ENCODE measurements at places on chromosomes 2 and 18.

DNA sequence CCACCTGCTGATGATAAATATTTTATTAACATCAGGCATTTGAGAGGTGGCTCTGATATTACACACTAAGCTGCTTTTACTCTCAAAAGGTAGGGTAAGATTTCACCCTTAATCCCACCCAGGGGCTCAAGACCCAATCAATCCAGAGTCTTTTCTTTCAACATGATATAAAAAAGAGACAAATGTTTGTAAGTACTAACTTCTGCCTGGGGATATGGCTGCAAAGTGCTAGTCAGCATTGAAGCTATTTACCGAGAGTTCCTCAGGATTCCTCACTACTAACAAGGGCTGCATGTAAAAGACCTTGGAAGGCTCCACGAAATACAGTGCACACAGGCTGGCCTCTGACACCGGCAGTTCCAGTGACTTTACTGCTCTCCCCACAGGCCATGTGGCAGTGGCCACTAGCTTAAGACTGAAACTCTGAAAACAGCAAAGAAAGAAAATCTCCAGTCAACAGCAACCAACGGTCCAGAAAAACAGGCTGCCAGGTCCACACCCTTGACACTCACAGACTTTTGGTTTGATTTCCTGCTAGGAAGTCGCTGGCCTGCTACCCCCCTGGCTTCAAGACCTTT is 11.2 kb downstream of the MREG start:
- DNase-seq = no peak

- peak; percentile 88 for DNase-seq
Observed at GRCh38 chr2:113198790-113199612, 25.2 kb downstream of the PSD4 start.

DNA sequence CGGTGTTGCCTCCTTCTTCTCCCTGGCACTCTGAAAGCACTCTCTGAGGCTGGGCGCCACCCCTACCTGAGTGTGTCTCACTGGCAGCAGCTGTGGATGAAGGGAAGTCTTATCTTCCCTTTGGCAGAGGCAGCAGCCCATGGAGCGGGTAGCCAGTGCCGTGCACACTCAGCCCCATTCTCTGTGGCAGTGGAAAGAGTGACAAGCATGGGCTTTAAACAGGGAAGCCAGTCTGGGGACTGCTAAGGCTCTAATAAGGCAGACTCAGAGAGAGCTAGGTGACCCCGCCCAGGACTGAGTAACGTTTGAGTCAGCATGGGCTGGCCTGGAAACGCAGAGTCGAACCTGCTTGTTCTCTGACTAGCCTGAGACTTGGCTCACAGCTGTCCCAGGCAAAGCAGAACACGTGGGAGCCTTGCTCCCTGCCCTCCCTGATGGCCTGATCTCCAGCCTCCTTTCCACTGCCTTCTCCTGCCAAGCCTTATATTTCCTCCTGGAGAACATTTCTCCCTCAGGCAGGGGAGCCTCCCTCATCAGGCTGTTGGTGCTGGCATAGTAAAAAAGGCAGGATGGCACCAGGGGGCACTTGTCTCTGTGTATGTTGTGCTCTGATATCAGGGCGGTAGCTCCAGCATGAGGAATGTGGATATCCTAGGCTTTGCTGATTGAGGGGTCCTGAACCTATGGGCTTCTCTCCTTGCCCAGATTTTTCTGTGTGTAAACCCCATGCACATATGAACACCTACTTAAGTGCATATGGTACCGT is 93.9 kb upstream of the LGALSL start:
- DNase-seq = peak; percentile 82

DNA sequence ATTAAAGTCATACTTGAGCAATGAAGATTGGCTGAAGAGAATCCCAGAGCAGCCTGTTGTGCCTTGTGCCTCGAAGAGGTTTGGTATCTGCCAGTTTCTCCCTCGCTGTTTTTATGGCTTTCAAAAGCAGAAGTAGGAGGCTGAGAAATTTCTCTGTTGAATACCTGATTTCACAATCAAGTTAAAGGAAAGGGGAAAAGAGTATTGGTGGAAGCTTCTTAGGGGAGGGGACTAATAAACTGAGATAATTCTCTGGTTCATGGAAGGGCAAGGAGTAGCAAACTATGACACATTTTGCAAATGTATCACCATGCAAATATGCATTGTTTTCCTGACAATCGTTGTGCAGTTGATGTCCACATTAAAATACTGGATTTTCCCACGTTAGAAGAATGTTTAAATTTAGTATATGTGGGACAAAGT is at the start of gene IL1B:
Gene IL1B (minus strand): TSS at position 85 of the 423 bp plus-strand sequence. CDS start 550 bp downstream, outside the sequence.
- no peak for DNase-seq

- DNase-seq = no peak
Observed at GRCh38 chr2:136232456-136233172, 114.7 kb upstream of the CXCR4 start.

DNA sequence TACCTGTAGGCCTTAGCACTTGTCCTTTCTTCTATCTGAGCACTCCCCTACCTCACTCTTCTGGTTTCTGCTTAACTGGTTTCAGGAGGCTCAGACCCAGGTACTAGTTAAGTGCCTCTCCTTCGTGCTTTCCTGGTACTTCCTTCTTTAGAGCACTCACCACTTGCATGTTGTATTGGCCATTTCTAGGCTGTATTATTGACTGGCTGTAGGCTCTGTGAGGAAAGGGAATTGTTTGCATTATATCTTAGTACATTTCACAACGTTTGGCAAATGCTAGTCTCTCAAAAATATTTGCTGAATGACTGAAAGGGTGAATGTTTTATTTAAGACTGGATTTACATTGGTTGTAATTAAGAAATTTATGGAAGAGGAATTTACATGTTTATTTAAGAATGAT is 36.0 kb upstream of the SCN1A start:
- no peak for DNase-seq

DNA sequence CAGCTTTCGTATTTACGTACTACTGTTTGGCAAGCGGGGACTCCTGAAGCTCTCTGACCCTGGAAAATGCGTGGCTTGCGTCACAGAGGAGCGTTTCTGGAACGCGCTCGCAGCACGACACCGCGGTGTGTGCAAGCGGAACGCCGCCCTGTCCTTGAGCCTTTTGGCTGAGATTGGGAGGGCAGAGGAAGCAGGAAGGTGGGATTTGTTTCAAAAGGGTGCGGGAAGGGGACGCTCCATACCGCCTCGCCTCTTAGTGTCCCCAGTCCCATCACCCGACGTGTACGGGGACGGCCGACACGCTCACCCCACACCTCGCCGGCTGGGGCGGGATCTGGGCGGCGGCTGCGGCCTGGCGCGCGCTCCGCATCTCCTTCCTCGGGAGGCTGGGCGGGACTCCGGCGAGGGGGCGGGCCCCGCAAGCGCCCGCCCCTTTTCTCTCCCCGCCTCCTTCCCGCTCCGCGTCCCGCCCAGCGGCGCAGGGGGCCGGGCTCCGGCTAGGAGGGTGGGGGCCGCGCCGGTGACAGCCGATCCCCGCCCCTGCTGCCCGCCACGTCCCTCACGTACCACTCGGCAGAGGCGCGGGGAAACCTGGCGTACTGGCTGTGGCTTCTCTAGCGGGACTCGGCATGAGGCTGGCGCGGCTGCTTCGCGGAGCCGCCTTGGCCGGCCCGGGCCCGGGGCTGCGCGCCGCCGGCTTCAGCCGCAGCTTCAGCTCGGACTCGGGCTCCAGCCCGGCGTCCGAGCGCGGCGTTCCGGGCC is at the start of gene PDK1:
Gene PDK1 (plus strand): TSS at position 569 of the 762 bp plus-strand sequence. CDS start 61 bp downstream, at position 630.
- peak; percentile 96 for DNase-seq

GRCh38 chr2:232214053-232214452 is 164.5 kb upstream of the ALPP start:
- DNase-seq = no peak

- DNase-seq = no peak
Observed at GRCh38 chr2:192243488-192243887, 48.8 kb upstream of the TMEFF2 start.

GRCh38 chr18:10234912-10235660 is 219.3 kb upstream of the APCDD1 start:
- no peak for DNase-seq

DNA sequence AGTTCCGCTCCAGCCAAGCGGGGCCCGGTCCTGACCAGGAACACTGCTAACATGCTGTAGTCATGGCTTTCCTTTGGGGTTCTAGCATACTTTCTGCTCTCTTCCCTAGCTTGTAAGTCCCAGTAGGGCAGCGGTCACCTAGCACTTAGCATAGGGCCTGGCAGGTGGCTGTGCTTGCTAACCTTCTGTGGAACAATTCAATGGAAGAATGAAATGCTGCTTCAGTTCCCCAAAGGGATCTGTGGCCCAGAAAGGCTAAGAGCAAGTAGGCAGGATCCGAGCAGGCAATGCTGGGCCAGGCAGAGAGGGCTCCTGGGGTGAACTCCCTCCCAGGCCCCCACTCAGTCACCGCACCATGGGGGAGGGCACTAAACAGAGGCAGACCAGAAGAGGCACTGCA is 266.8 kb downstream of the CELF4 start:
- DNase-seq = no peak

DNA sequence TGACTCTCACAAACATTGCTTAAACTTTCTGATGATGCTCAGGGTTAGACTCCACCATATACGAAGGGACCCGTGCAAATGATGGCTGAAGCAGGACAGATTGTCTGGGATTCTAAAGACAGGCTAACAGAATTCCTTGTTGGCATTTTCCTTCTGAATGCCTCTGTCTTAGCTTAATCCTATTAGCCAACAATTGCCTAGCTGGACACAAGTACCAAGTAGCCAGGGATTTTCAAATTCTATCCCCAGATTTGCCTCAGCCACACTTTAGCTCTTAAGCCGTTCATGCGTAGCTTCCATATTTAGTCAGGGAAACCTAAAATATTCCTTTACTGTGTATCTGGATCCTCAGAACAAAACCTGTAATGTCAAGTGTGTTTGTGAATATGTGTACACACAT is 40.0 kb downstream of the COL4A3 start:
- DNase-seq = no peak

- DNase-seq = no peak
Observed at GRCh38 chr2:42908518-42909200, 116.3 kb upstream of the HAAO start.

GRCh38 chr2:157190151-157190550 is 67.4 kb upstream of the GALNT5 start:
- DNase-seq = no peak

DNA sequence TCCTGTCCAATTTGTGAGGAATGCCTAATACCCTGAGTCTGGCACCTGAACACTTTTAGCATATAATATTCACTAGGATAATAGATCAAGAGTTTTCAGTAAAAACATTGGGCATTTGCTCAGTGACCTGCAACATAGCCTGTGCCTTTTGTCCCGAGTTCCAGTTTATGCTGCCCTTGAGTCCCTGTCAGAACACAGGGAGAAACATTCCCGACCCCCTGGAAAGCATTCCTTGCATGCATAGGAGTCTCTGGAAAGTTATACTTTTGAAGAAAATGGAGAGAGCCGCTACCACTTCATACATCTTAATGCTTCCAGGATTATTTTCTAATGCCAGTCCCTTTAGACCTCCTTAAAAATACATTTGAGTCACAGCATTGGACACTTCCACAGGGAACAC is 107.3 kb downstream of the PLCL1 start:
- DNase-seq = no peak

- no peak for DNase-seq
Observed at GRCh38 chr2:37885329-37885993, 39.6 kb upstream of the RMDN2 start.

GRCh38 chr2:220246386-220246785 is 619.0 kb downstream of the SLC4A3 start:
- no peak for DNase-seq

DNA sequence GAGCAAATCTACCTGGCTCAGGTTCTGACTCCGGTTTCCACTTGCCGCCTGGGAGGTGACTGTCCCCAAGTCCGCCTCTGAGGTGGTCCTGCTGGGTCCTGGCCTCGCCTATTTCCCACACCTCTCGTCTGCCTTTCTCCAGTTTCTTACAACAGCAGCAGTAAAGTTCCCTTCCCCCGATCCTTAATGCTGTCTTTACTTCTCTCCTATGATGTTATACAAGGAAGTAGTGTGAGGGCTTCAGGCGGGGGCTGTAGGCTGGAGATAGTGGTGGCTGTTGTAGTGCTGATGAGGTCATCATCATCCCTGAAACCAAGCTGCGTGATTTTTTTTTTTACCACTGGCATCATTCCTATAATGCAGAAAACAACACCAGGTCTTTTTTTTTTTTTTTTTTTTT is 18.9 kb downstream of the TGIF1 start:
- no peak for DNase-seq

- peak; percentile 79 for DNase-seq
Observed at GRCh38 chr18:23237524-23238151, 102.4 kb downstream of the CABLES1 start.

GRCh38 chr2:160561551-160562295 is 68.1 kb upstream of the RBMS1 start:
- no peak for DNase-seq

- no peak for DNase-seq
Observed at GRCh38 chr2:234422273-234422732, 74.6 kb downstream of the ARL4C start.

- DNase-seq = no peak
Observed at GRCh38 chr2:188798159-188798558, 176.0 kb upstream of the COL3A1 start.

DNA sequence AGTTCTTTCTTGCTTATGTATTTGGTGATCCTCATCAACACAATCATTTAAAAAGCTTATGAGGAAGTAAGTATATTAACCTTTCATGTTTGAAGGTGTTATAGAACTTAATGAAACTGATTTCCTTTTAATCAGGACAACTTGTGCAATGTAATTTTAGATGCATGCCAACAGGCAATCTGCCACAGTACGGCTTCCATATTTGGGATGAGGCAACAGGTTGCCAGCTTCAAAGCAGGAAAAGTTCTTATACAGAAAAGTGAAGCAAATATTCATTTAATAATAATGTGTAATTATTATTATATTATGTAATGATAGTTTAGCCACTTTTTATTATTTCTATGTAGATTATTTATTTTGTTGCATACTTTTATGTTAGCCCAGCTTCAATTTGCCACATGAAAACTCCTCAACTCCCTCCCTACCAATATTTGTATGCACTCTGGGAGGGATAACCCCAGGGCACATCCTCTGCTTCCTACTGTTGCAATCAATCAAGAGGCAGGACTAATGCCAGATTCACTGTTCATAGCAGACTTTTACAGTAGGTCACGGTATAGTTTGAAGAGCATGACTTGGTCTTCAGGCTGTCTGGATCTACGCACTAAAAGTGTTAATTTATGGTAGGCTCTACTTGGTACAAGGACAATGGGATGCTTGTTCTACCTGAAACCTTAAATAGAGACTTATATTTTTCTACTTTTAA is 277.2 kb downstream of the AGPS start:
- no peak for DNase-seq
